ENCODE measurements at places on chromosomes 4 and X. TPM values are rescaled to one million over a fixed set of nuclear protein-coding genes. Genes with fewer than 3 reads are reported as not detected.
A peak's percentile ranks its signal among the peaks of the same experiment; 100 is the strongest.

GRCh38 chr4:73860181-73860580, 7.1 kb downstream of the PF4V1 start:
- H3K27ac ChIP-seq, result no peak overlapping the region
- no peaks in the 10 kb centered on the region for H3K36me3 ChIP-seq
- DNase-seq, result no peak
- no peaks in the 10 kb centered on the region for H3K4me1 ChIP-seq
- H3K4me3 ChIP-seq, result no peak overlapping the region

DNA sequence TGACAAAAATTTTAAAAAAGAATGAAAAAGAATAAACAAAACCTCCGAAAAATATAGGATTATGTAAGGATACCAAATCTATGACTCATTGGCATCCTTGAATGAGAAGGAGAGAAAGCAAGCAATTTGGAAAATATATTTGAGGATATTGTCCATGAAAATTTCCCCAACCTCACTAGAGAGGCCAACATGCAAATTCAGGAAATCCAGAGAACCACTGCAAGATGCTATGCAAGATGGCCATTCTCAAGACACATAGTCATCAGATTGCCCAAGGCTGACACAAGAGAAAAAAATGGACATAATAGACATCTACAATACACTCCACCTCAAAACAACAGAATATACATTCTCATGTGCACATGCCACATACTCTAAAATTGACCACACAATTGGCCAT, 135.9 kb upstream of the SPANXB1 start:
- no peaks in the 10 kb centered on the region for H3K36me3 ChIP-seq
- no peak overlapping the region for H3K27ac ChIP-seq
- DNase-seq, result no peak
- no peaks in the 10 kb centered on the region for H3K4me1 ChIP-seq

Gene PRDM5
- total RNA-seq, result 8.1 TPM

GRCh38 chr4:20251796-20252655, at the start of gene SLIT2:
Gene SLIT2 (plus strand): TSS chr4:20251905. CDS start chr4:20253816, 1,911 bp downstream.
- peak; percentile 92 for DNase-seq
- peak within 1 kb of the TSS; percentile 56 for H3K4me3 ChIP-seq
- H3K27ac ChIP-seq, result peak within 1 kb of the TSS; percentile 50
- no peaks in the 10 kb centered on the region for H3K36me3 ChIP-seq

Gene PABPC1L2B
- total RNA-seq, result not detected

DNA sequence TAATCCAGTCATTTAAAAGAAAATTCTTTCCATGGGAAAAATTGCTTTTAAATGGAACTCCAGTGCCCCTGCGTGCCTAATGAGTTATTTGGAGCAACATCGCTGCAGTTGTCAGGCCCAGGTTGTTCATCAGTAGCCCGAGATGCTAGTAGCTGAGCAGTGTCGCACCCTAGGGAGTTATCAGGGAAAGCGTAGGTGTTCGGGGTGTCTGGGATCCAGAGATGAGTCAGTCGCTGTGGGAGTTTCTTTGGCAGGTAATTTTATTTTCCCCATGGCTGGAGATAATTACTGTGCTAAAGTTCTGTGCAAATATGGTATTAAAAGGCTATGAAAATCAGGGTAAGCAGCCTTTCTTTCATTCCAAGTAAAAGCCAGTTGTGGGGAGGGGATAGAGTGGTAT, 49.4 kb downstream of the ANXA3 start:
- DNase-seq, result no peak
- no peaks in the 10 kb centered on the region for H3K36me3 ChIP-seq
- peaks cover 26% of the 10 kb centered on the region for H3K4me1 ChIP-seq
- H3K27me3 ChIP-seq, result no peaks in the 10 kb centered on the region

Gene MAGEA6
- not detected for total RNA-seq

- H3K4me1 ChIP-seq, result no peaks in the 10 kb centered on the region
- H3K27me3 ChIP-seq, result no peaks in the 10 kb centered on the region
- DNase-seq, result no peak
Measured at GRCh38 chrX:107563824-107564223, 64.5 kb upstream of the PRPS1 start.

DNA sequence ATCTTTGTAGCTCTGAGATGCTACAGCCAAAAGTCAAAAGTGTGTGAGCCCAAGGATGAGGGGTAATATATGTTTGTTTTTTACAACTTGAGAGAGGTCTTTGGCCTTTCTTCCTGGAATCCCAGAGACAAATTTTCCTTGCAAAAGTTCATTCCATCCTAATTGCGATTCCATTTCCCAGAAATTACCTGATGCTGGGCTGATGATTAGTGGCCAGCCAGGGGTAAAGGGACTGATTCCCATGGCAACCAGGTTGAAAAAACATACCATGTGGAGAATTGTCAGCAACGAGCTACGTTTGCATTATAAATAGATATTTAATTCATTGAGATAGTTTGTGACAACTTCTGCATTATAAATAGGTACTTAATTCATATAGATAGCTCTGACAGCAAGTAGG, 17.8 kb downstream of the IGSF1 start:
- H3K4me1 ChIP-seq, result no peaks in the 10 kb centered on the region
- DNase-seq, result no peak
- H3K27me3 ChIP-seq, result no peaks in the 10 kb centered on the region
- H3K36me3 ChIP-seq, result no peaks in the 10 kb centered on the region

DNA sequence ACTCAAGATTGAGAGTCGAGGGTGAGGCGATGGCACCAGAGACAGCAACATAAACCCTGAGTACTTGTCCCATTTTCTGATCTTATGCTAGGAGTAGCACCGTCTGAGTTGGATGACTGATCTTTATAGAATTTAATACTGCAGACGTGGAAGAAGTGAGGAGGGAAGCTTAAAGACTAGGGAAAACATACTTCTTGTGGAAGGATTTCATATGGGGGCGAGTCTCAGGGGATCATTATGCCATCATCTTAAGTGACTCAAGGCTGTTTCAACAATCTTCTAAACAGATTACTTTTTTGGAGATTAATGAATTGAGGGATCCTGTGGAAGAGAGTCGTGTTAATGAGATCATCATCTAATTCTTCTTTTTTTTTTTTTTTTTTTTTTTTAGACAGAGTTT, 17.2 kb upstream of the FAT1 start:
- no peaks in the 10 kb centered on the region for H3K4me1 ChIP-seq
- H3K27ac ChIP-seq, result no peak overlapping the region
- no peaks in the 10 kb centered on the region for H3K36me3 ChIP-seq
- no peak overlapping the region for H3K4me3 ChIP-seq
- DNase-seq, result no peak
- H3K27me3 ChIP-seq, result no peaks in the 10 kb centered on the region

Gene HELT
- not detected for total RNA-seq

- DNase-seq, result peak; percentile 71
- no peaks in the 10 kb centered on the region for H3K27me3 ChIP-seq
- H3K27ac ChIP-seq, result no peak overlapping the region
- no peaks in the 10 kb centered on the region for H3K36me3 ChIP-seq
- H3K4me3 ChIP-seq, result no peak overlapping the region
Measured at GRCh38 chr4:147019091-147019490, 73.4 kb upstream of the TTC29 start.

DNA sequence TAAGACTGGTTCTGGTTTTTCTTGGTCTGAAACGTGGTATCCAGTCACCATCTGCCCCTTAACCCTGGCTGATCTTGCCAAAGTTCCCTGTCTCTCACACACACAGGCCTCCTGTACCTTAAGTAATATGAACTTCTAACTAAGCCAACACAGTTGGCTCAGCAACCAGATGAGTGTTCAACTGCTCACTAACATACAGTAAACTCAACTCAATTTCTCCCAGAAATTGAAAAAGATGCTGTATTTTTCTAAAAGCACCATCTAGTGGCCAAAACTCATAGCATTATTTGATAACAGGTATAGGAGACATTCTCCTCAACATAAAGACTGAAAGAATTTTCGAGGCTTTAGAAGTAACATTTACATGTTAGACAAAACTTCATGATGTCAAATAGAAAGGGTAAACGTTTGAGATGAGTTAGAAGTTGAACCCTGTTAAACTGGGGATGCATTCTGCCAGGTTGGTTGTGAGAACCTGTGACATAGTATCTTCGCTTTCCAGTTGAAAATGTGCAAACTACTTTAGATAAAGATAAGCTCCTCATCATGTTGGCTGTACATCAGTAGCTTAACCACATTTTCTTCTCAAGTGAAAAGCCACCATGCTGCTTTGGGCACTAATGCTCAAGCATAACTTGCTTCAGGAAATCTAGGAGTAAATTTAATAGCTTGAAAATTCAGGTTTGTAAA, 31.2 kb downstream of the CCNI start:
- no peak for DNase-seq
- no peaks in the 10 kb centered on the region for H3K4me1 ChIP-seq
- no peak overlapping the region for H3K27ac ChIP-seq
- peaks cover 34% of the 10 kb centered on the region for H3K36me3 ChIP-seq

DNA sequence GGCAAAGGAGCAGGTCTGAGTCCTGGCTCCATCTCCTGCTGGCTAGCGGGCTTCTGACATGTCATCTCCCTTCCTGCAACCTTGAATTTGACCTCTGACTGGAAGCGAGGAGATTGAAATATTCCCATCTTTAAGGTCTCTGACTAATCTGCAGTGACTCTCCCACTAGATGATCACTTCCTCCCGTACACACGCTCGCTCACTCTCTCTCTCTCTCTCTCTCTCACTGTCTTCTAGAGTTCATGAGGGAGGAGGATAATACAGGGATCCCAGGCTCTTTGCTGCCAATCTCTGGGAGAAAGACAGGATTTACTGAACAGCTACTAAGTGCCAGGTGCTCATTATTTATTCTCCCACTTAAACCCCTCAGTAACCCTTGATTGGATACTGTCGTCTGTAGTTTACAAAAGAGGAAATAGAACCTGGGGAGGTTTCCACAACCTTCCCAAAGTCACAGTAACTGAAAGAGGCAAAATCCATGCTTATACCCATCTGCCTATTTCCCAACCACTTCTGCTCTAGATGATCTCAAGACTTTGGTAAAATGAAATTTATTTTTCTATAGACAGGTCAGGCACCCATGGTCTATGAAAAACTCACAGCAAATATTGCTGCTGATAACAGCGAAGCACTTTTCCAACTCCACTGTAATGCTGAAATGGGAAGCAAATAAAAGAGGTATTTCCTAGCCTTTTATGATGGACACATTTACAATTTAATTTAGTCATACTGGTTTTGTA, 193.5 kb upstream of the C1QTNF7 start:
- no peaks in the 10 kb centered on the region for H3K4me1 ChIP-seq
- H3K27me3 ChIP-seq, result no peaks in the 10 kb centered on the region
- no peak overlapping the region for H3K4me3 ChIP-seq
- peak overlapping the region; percentile 56 for H3K27ac ChIP-seq

DNA sequence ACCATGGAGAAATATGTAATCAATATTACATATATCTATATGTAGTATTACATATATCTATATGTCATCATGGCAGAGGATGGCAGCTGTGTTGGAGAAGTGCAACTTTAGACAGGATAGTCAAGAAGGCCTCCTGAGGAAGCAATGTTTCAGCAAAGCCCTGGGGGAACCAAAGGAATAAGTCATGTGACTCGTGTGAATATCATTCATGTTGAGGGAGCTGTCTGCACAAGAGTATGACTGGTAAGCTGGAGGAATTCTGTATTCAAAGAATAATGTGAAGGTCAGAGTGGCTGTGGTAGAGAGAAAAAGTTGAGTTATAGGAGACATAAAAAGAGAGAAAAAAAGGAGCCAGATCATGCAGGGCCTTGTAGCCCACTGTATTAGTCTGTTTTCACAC, 92.9 kb upstream of the EDNRA start:
- no peak overlapping the region for H3K27ac ChIP-seq
- no peaks in the 10 kb centered on the region for H3K27me3 ChIP-seq
- no peaks in the 10 kb centered on the region for H3K4me1 ChIP-seq
- no peak overlapping the region for H3K4me3 ChIP-seq
- no peak for DNase-seq

Gene GAGE12H
- total RNA-seq, result not detected

- DNase-seq, result no peak
- no peaks in the 10 kb centered on the region for H3K4me1 ChIP-seq
- H3K36me3 ChIP-seq, result no peaks in the 10 kb centered on the region
Measured at GRCh38 chrX:137916090-137916746, 350.3 kb downstream of the ZIC3 start.

GRCh38 chr4:90960433-90960832, 833.2 kb downstream of the CCSER1 start:
- H3K4me3 ChIP-seq, result no peak overlapping the region
- no peaks in the 10 kb centered on the region for H3K27me3 ChIP-seq
- DNase-seq, result no peak
- H3K36me3 ChIP-seq, result no peaks in the 10 kb centered on the region
- no peak overlapping the region for H3K27ac ChIP-seq
- H3K4me1 ChIP-seq, result no peaks in the 10 kb centered on the region

Gene ZAR1
- total RNA-seq, result not detected

- no peaks in the 10 kb centered on the region for H3K27me3 ChIP-seq
- H3K4me1 ChIP-seq, result no peaks in the 10 kb centered on the region
- no peak overlapping the region for H3K27ac ChIP-seq
- H3K4me3 ChIP-seq, result no peak overlapping the region
- H3K36me3 ChIP-seq, result no peaks in the 10 kb centered on the region
Measured at GRCh38 chrX:52870046-52870445, 2.2 kb upstream of the XAGE3 start.

DNA sequence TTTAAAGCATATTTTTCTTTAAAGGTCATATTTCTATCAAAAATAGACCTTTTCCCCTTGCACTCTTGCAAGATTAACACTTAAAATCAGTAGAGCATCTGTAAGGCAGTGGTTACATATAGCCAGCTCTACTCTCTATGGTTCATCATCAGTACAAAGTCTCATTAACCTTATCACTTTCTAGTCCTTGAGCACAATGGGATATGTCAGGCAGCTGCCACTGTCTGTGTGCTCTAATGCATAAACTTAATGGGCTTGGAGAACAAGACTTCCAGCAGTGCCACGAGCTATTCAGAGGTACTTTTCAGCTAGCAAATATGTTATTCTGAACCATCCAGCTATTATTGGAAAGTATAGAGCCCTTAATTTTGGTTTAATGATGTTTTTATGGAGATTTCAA, 393.7 kb downstream of the GASK1B start:
- H3K4me1 ChIP-seq, result no peaks in the 10 kb centered on the region
- no peak for DNase-seq
- no peaks in the 10 kb centered on the region for H3K36me3 ChIP-seq
- no peak overlapping the region for H3K4me3 ChIP-seq
- no peaks in the 10 kb centered on the region for H3K27me3 ChIP-seq

Gene AADAT
- total RNA-seq, result 1.2 TPM

Gene PRRG3
- 0.08 TPM for total RNA-seq

- H3K27me3 ChIP-seq, result no peaks in the 10 kb centered on the region
- H3K27ac ChIP-seq, result no peak overlapping the region
- H3K4me1 ChIP-seq, result no peaks in the 10 kb centered on the region
- no peak for DNase-seq
Measured at GRCh38 chr4:175419236-175419718, 392.8 kb downstream of the GPM6A start.

Gene ASB9
- 1.8 TPM for total RNA-seq

GRCh38 chr4:77010841-77011354, 61.3 kb downstream of the SEPTIN11 start:
- no peak for DNase-seq
- H3K27ac ChIP-seq, result no peak overlapping the region

DNA sequence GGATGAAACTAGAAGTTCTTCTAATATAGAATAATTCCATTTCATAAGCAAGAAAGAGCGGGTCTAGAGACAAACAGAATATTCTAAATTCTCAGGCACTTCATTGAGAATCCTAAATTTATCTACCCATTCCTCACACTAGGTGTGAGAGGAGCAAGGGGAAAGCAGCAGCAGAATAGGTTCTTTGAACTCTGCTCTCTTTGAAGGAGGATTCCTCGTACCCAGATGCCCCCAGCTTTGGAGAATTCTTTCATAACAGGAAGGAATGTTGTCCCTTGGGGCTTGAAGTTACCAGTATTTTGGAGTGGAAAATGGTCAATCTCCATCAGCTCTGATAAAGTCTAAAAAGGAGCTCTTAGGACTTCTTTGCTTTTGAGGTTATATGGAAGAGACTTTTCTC, 59.7 kb upstream of the RASGEF1B start:
- no peak overlapping the region for H3K27ac ChIP-seq
- H3K4me1 ChIP-seq, result no peaks in the 10 kb centered on the region
- no peak overlapping the region for H3K4me3 ChIP-seq
